NB4 (cell line): ENCODE measurements at places on chromosomes 7 and 10.

DNA sequence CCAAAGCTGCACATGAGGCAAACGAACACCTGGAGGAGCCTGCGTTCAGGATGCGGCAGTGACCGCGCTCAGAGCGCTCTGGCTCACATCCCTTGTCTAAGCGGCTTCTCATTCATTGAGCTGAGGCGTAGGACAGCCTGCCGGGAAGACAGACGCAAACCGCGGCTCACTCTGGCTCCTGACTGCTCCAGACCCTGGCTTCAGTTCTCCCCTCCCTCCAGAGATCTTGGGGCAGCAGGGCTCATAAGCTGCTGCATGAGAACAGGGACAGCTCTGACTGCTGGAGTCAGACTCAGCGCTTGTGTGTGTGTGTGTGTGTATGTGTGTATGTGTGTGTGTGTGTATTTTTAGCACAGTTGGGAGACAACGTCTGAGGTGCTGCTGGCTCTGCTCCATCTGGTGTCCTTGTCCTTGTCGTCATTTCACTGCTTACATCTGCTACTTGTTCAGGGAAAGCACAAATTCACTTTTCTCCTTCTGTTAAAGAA lies 15.8 kb upstream of the LYZL2 start:
- no peak for DNase-seq

DNA sequence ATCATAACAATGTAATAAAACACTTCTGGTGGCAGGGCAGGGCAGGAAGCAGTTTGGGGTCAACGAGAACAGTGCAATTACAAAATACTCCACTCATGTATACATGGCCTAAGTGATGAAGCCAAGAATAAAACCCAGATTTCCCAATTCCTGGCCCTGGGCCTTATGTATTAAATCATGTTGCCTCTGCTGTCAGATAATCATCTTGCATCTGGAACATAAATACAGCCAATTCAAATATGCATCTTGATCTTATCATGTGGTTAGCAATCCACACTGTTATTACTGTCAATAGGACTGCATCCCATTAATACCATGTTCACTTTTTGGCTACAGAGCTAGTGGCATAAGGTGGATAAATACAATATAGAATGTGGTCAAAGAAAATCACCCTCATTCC lies 186.5 kb upstream of the SLC25A13 start:
- DNase-seq = no peak

DNA sequence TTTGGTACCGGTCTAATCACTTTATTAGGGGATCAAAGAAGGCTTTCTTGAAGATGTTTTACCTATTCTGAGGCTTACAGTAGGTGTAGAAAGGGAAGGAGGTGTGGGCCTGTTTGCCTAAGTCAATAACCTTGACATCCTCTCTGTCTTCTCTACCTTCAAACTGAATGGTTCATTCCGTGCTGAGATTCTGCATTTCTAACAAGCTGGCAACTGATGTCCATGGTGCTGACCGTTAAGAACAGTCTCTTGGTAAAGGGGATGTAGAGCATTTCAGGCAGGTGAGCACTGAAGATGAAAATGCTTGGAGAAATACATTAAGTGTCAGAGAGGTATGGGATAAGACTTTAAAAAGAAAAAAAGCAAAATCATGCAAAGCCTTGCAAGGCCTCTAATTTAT lies 51.5 kb upstream of the DGKB start:
- DNase-seq = no peak

- peak; percentile 41 for DNase-seq
These were observed 2.6 kb downstream of the ABI1 start for GRCh38 chr10:26857991-26858706.

GRCh38 chr10:15546606-15547005 lies 173.1 kb downstream of the ITGA8 start:
- no peak for DNase-seq

- no peak for DNase-seq
These were observed 12.8 kb upstream of the CNNM1 start for GRCh38 chr10:99316374-99316773.

DNA sequence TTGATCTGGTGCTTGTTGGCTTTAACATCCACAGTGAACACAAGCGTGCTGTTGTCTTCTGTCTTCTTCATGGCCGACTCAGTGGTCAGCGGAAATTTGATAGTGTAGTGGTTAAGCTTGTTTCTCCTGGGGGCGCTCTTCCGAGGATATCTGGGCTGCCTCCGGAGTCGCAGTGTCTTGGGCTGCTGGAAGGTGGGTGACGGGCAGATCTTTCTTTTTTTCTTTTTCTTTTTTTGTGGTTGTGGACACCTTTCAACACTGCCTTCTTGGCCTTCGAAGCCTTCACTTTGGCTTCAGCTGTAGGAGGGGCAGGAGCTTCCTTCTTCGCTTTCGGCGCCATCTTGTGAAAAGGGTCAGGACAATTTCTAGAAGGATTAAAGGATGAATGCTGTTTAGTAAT lies 23.8 kb upstream of the RPA3 start:
- DNase-seq = no peak
